Effector memory CD8-positive, alpha-beta T cell (primary cell): ENCODE measurements at places on chromosomes 12 and 14.

GRCh38 chr14:105049753-105050550, 15.3 kb downstream of the GPR132 start:
- no peak for DNase-seq

GRCh38 chr12:66979251-66979650, 289.9 kb upstream of the CAND1 start:
- no peak for DNase-seq

GRCh38 chr12:45509187-45509586, 220.3 kb upstream of the ARID2 start:
- DNase-seq = no peak

DNA sequence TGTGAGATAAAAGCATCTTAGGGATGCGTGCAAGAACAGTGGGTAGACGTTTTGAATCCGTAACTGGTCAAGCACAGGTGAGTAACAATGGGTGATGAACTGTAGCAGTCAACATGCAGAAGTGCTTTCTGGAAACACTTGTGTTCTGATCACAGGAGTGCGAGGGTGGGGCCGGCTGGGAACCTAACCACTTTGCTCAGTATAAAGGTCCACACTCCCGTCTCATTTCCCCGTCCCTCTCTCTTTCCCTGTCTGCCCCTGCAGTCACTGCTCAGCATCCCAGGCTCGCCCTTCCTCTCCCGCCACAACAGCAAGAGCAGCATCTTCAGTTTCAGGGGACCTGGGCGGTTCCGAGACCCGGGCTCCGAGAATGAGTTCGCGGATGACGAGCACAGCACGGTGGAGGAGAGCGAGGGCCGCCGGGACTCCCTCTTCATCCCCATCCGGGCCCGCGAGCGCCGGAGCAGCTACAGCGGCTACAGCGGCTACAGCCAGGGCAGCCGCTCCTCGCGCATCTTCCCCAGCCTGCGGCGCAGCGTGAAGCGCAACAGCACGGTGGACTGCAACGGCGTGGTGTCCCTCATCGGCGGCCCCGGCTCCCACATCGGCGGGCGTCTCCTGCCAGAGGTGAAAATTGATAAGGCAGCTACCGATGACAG, 127.1 kb downstream of the FIGNL2 start:
- no peak for DNase-seq

- no peak for DNase-seq
Observed at GRCh38 chr14:38210587-38211216, 3.0 kb downstream of the SSTR1 start.

- no peak for DNase-seq
Observed at GRCh38 chr12:105142259-105142658, 34.7 kb downstream of the WASHC4 start.

- DNase-seq = no peak
Observed at GRCh38 chr12:1855241-1855640, 34.9 kb downstream of the LRTM2 start.

GRCh38 chr14:91123201-91123600, 9.3 kb downstream of the DGLUCY start:
- no peak for DNase-seq

GRCh38 chr14:103725001-103725682, 9.5 kb downstream of the ZFYVE21 start:
- no peak for DNase-seq

GRCh38 chr12:85626001-85626783, 210.0 kb downstream of the RASSF9 start:
- DNase-seq = no peak

GRCh38 chr12:100044266-100044665, 59.5 kb upstream of the ANKS1B start:
- DNase-seq = no peak

- no peak for DNase-seq
Observed at GRCh38 chr14:67187826-67188225, 1.4 kb upstream of the GARIN2 start.

- DNase-seq = no peak
Observed at GRCh38 chr14:33564774-33565630, 385.9 kb downstream of the EGLN3 start.

- no peak for DNase-seq
Observed at GRCh38 chr12:72346363-72346944, 74.3 kb downstream of the TRHDE start.

DNA sequence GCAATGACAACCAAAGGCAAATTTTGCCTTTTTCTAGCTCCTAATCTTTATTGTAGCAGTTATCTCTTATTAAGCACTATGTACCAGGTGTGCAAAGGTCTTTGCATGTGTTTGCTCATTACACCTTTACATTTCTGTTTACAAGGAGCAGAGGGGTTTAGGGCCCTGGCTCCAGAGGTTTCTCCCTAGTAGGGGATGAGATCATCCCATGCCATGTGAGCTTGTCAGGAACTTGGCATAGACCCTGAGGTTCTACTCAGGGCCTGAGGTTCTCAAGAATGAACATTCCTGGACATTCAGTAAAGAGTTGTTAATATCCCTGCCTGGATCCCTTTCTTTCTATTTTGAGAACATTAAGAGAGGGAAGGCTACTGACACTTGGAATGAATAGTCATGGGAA, 292.0 kb downstream of the RPAP3 start:
- no peak for DNase-seq

GRCh38 chr12:113062502-113063395, 6.2 kb downstream of the DTX1 start:
- no peak for DNase-seq

DNA sequence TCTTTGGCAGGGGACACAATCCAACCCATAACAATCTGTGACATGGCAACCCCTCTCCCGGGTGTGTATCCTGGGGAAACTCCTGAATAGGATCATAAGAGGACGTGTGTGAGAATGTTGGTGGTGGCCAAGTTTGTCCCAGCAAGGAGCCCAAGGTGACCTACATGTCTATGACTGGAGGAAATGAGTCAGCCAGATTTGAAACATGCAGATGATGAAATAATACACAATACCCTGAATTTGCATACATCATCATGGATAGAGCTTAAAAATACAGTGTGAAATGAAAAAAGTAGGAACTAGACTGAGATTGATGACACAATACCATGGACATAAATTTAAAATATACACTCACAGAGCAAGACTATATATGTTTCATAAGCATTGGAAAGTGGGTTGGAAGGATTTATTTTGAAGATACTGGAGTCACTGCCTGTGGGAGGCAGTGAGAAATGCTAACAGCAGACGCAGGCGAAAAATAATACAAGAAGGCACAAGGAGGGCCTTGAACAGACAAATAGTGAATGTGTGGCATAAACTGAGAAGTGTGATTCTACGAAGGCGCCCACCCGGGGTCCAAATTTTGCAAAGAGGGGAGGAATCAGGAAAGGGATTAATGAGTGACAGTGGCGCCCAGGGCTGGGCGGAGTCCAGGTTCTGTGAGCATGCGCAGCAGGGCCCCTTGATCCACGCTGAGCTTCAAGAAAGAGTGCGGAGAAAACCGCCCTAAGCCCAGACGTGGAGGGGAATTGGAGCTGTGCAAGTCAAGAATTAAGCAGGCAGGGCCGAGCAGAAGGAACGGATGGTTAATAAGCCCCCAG, 7.0 kb upstream of the MAP1LC3B2 start:
- no peak for DNase-seq

GRCh38 chr12:99142651-99143050, 497.6 kb downstream of the APAF1 start:
- DNase-seq = no peak

DNA sequence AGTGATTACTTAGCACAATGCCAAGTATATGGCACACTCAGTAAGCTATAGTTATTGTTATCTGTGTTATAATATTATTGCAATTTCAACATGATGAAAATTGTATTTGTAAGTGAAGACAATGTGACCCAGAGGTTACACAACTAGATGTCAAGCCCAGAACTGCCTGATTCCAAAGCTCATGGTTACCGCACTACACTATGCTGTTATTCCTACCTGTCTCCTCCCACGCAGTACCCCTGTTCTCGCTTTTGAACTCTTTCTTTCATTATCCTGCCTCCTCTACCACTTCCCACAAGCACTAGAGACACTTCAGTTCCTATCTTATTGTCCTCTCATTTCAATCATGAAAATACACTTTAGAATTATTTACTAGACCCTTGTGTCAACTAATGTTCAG, 93.2 kb downstream of the PLCZ1 start:
- DNase-seq = no peak

- DNase-seq = no peak
Observed at GRCh38 chr12:101051901-101052550, 158.0 kb downstream of the SLC5A8 start.

DNA sequence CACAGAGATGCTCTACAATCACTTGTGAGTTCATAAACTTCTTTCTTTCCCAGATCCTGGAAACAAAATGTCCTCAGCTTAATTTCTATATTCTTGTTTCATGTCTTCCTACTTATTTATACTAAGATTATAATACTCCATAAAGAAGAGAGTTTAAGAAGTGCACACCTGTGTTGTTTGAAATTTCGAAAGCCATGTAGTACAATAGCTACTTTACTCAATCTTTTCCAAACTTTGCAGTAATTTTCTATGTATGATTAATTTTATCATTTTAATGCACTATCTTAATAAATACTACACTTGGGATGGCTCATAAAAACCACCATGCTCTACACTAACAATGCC, 300 bp upstream of the TTC5 start:
- no peak for DNase-seq

- DNase-seq = no peak
Observed at GRCh38 chr14:89179891-89180404, 237.1 kb downstream of the FOXN3 start.

GRCh38 chr12:76374386-76375020, 26.3 kb upstream of the BBS10 start:
- DNase-seq = no peak

DNA sequence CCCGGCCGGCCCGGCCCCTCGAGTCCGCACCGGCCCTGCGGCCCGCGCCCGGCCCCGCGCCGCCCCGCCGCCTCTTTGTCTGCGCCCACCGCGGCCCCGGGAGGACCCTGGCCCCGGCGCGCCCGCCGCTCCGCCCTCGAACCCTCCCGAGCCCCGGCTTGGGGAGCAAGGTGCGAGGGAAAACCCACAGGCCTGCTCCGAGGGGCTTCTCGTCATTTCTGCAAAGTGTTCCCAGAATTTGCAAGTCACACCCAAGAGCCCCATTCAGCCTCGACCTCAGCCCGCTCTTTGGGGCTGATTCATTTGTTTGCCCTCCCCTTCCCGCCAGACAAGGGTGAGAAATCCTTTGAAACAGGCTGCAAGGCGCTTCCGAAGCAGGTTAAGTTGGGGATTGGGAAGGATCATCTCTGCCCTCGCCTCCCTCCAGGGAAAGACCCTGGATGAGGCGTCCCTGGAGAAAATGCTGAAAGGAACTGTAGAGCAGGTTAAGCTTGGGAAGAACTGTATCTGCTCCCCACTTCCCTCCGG, 325 bp upstream of the CLIP1 start:
- DNase-seq = peak; percentile 15

GRCh38 chr12:105227879-105228278, 8.1 kb downstream of the APPL2 start:
- DNase-seq = no peak

DNA sequence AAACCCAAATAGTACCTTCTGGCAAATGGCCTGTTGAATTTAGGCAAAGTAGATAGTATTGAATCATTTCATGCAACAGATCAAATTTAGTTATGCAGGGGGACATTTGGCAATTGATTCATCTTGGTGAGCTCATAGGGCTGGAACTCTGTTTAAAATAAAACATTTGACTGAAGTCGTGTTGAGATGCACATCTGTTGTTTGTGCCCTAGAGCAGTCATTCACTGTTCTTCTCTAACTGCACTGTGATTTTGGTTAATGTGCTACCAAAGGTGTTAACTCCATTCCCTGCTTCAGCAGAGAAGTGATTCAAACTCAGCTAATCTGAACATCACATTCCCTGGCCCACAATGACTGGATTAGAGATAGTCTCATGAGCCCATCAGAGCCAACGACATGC, 44.0 kb upstream of the CSRP2 start:
- no peak for DNase-seq

GRCh38 chr14:55448141-55448614, 7.8 kb upstream of the TBPL2 start:
- DNase-seq = no peak

GRCh38 chr14:78950649-78951048, 780.5 kb downstream of the NRXN3 start:
- DNase-seq = no peak

DNA sequence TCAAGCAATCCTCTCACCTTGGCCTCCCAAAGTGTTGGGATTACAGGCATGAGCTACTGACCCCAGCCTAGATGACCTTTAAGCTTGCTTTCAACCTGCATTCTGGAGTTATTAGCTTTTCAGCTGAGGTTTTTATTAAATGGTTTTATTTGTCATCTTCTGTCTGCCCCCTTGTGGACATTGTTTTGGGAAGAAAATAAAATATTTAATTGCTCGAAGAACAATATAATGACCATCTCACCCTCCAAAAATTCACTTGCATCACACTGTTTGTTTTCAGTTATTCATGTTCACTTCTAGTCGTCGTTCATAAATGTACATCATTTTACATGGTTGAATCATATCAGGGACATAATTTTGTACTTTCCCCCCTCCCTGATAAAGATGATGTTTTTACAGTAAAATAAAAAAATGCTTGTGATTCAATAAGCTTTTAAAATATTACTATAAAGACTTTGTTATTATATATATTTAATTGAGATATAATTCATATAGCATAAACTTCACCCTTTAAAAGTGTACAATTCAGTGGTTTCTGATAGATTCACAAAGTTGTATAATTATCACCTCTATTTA, 10.1 kb upstream of the SPATS2 start:
- no peak for DNase-seq

GRCh38 chr14:87935886-87936285, 57.1 kb downstream of the GALC start:
- DNase-seq = no peak

GRCh38 chr12:132478433-132478803, 11.5 kb upstream of the FBRSL1 start:
- no peak for DNase-seq

GRCh38 chr12:113981876-113982275, 15.8 kb upstream of the RBM19 start:
- no peak for DNase-seq

GRCh38 chr14:55180434-55180833, 11.0 kb downstream of the DLGAP5 start:
- DNase-seq = no peak

DNA sequence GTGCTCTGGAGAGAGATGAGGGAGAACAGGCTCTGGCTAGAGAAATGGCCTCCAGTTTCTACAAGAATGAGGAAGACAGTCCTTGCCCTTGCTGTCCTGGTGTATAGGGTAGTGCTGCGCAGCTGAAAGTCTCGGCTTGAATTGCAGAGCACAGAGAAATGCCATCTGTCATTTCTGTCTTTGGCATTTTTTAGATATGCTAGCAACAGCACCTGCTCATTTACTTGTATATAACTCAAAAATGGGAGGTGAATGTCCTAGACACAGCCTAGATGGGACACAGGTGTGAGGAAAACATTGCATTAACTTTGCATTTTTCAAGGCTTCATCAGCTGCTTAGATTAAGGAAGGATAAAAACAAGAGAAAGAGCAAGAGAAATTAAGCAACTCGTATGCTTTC, 35.8 kb downstream of the GPR19 start:
- no peak for DNase-seq

- no peak for DNase-seq
Observed at GRCh38 chr14:51336734-51337133, 96.7 kb downstream of the TMX1 start.

GRCh38 chr14:60025571-60025970, 66.2 kb upstream of the PCNX4 start:
- DNase-seq = no peak
